ENCODE measurements at places on chromosomes 2 and 18.

DNA sequence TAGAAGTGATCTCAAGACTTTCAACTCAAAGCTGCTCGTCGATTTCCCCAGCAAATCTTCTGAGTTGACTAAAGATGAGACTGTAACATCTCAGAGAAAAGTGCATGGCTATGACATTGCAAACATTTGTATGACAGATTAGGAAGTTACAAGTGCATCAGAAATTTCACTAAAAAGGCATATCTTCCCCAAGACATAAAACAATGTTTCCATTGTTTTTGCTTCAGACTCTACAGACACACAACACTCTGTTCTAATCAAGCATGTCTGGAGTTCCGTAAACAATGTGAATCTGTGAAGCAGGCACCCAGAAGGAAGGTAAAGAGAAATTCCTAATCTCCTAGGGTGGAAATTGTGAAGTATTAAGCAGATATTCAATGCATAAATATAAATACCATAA is 144.6 kb upstream of the LYPD1 start:
- H3K27me3 ChIP-seq: no peaks in the 10 kb centered on the region
- no peaks in the 10 kb centered on the region for H3K36me3 ChIP-seq
- H3K4me3 ChIP-seq: no peak overlapping the region
- no peak overlapping the region for H3K27ac ChIP-seq

- H3K27me3 ChIP-seq: no peaks in the 10 kb centered on the region
- no peaks in the 10 kb centered on the region for H3K36me3 ChIP-seq
- H3K27ac ChIP-seq: no peak overlapping the region
- peaks cover 14% of the 10 kb centered on the region for H3K4me1 ChIP-seq
- no peak overlapping the region for H3K4me3 ChIP-seq
Observed at GRCh38 chr2:86305195-86305914, 32.1 kb downstream of the REEP1 start.

GRCh38 chr2:31969178-31969577 is 41.6 kb downstream of the MEMO1 start:
- no peaks in the 10 kb centered on the region for H3K36me3 ChIP-seq

DNA sequence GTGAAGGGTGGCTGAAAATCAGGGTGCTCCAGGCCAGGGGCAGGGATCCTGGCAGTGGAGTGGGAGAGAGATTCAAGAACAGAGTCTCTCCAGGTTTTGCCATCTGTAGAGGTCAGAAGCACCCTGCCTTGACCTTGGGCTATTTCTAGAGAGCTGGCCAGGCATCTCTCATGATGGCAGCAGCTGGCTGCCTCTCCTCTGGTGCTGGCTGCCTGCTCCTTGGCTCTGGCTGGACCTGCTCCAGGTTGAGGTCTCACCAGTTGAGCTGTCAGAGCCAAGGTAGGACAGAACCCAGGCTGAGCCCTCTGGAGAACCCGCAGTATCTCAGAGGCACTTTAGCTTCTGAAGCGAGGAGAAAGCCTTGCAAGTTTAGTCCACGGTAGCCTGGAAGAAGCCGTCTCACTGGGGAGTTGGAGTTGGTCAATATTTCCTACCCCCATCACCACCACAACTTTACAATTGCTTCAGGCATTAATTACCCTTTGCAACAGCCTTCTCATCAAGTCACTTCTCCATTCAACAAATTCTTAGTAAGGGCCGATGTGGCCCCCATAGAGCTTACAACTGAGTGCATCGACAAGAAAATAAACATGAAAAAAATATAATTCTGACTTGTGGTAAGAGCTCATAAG is 25.6 kb downstream of the GNLY start:
- no peak for DNase-seq
- H3K27me3 ChIP-seq: no peaks in the 10 kb centered on the region
- no peaks in the 10 kb centered on the region for H3K36me3 ChIP-seq
- H3K4me3 ChIP-seq: no peak overlapping the region
- H3K27ac ChIP-seq: no peak overlapping the region
- H3K4me1 ChIP-seq: peaks cover 23% of the 10 kb centered on the region

GRCh38 chr18:40120796-40121391 is 1834.1 kb upstream of the PIK3C3 start:
- no peak overlapping the region for H3K4me3 ChIP-seq
- H3K36me3 ChIP-seq: no peaks in the 10 kb centered on the region
- no peak for DNase-seq
